ENCODE measurements at places on chromosomes 1 and 21.

DNA sequence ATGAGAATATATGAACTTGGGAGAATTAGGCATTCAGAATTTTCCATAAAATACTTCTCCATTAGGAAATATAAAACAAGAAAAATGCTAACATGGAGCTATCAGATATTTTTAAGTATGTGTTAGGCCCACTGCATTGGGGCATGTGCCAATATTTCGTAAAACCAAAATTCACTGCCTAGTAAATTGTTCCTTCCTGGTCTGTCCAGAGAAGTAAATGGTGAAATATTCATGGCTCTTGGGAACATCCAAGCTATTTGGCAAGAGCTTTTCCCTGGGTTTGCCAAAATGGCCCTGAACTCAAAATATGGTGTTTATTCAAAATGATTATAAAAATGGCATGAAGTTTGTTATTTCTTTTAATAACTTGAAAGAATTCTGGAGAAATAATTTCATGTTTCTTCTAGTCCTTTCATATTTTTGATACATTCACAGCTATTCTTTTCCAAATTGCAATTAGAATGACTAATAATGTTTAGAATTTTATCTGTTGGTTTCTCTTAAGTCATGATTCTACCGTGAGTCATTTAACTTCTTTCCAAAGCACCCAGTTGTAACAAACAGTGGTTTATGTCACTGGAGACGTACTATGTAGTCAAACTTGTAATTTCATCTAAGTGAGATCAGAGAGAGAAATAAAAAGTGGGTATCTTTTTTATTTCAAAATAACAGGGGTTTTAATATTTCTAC, 25.7 kb upstream of the SLC19A2 start:
- no peak for DNase-seq

- no peak for DNase-seq
Measured at GRCh38 chr1:2374252-2375155, 16.9 kb downstream of the MORN1 start.

DNA sequence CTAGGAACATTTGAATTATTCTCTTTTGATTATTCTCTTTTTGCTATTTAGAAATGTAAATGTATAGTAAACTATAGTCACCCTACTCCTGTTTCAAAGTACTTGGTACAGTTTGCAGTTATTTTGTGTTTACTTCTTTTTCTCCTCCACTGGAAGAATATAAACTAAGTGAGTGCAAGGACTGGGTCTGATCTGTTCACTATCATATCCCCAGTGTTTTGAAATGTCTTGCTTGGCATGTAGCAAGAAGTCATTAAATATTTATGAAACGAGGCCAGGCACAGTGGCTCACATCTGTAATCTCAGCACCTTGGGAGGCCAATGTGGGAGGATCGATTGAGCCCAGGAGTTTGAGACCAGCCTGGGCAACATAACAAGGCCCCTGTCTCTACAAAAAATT, 35.8 kb upstream of the PODN start:
- no peak for DNase-seq

DNA sequence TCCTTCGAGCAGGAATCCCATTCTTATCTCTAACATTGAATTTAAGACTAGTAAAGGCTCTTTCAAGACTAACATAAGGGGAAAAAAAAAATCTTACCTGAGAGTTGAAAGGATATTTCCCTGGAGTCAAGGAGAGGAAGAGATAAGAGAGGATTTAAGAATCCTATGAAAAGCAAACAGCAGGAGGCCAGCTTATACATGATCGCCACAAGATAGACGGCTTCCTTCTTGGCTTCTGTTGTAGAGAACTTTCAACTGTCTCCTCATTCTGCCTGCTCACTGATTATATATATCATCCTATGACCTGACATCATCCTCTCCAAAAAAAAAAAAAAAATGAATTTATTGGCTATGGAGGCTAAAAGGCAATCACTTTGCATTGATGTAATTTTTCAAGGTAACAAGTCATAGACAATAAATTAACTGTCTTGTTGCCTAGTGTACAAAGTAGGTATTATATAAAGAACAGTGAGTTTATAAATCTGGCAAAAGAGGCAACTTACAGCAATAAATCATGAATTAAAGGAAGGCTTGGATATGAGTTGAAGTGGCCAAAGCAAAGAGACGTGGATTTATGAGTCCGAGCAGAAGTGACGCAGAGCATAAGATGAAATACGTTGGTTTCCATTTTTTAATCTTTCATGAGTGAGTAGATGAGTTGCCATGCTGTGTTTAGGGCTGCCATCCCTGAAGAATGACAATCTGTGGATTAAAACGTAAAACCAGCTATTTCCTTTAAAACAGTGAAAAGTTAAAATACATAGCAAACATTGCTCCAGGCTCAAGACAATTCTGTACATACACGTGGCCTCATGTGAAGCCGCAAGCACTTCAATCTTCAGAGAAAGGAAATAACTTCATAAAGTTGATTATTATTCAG, at the start of gene UTS2:
Gene UTS2, minus strand, starts transcription at position 262 of the 880 bp plus-strand sequence. Its CDS starts 62 bp downstream, at position 200.
- no peak for DNase-seq

GRCh38 chr1:152673016-152673415, 2.1 kb upstream of the LCE2C start:
- DNase-seq: no peak

DNA sequence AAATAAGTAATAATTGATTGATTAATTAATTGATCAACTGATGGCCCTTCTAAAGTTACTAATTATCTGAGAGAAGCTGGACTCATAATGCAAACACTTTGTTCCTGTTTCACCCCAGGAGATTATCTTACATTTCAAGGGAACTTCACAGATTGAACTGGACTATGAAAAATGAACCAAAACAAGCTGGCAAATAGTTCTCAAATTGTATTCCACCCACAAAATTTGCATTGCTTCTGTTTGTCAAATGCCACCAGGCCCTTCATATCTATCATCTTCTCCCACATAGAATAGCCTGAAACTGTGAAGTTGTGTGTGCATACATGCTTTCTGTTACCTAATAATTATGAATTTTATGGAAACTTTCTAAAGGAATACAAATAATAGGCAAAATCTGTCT, 104.0 kb downstream of the ZNF281 start:
- no peak for DNase-seq

GRCh38 chr1:229860926-229861325, 206.1 kb upstream of the GALNT2 start:
- DNase-seq: no peak

DNA sequence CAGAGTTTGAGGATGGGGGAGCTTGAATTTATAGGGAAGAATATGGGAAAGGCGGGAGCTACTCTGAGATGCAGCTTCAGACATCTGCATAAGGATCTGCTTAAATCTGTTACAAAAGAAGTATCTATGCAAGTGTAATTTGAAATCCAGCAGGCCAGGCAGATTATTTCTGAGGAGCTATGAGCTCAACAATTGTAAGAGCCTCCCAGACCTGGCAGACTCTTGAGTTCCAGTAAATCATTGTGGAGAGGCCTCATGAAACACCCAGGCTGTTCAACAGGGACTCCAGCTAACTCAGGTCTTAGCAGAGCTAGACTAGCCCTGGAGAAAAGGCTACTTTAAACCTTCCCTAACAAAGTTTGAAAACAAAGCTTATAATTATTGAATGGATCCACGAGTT, 647.5 kb upstream of the CHRM3 start:
- no peak for DNase-seq

DNA sequence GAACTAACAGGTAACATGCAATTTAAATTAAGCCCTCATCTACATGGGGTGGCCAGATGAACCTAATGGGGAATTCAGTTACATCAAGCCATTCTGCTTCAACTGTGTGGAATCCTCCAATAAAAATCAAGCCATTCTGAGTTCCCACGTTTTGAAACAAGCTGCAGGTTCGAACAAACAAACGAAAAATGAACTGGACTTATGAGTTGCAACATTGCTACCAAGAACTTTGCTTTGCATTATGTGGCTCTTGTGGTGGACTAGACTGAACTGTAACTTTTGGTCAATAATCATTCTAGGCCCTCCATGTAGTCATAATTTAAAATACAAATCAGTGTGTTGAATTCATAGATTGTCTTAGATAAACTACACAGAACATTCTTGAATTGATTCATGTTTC, 517.2 kb downstream of the PTBP2 start:
- DNase-seq: no peak

- DNase-seq: no peak
Measured at GRCh38 chr1:214958486-214958885, 124.1 kb upstream of the KCNK2 start.

DNA sequence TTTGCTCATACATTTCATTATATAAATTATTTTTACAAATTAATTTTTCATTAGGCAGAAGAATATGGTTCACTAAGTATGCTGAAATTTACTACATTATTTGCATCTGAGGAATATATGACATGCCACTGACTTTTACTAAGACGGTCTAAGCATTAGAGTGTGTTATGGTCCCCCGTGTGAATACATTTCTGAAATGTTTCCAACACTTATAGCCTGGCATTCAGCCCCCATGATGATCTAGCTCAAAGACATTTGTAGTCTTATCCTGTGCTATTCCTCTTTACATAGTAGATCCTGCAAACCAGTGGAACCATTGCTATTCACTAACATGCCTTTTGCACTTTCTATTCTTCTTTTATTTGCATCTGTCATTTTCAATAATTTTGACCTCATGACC, 1878.0 kb downstream of the MRPL39 start:
- DNase-seq: no peak

DNA sequence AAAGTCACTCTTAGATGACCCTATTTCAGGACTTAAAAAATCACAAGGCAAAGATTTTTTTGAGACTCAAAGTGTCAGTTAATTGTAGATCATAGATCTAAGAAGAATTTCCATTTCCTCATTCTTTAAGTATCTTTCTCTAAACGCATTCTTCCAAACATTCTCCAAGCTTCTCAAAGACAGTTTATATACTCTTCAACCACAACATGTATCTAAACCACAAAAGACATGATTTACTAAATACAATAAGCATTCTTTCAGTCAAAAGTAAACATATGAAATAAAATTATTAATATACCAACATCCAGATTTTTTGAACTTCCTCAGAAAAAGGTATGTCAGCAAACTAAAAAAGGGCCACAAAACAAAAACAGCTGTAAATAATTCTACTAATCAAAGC, 24.4 kb downstream of the RC3H1 start:
- DNase-seq: no peak

DNA sequence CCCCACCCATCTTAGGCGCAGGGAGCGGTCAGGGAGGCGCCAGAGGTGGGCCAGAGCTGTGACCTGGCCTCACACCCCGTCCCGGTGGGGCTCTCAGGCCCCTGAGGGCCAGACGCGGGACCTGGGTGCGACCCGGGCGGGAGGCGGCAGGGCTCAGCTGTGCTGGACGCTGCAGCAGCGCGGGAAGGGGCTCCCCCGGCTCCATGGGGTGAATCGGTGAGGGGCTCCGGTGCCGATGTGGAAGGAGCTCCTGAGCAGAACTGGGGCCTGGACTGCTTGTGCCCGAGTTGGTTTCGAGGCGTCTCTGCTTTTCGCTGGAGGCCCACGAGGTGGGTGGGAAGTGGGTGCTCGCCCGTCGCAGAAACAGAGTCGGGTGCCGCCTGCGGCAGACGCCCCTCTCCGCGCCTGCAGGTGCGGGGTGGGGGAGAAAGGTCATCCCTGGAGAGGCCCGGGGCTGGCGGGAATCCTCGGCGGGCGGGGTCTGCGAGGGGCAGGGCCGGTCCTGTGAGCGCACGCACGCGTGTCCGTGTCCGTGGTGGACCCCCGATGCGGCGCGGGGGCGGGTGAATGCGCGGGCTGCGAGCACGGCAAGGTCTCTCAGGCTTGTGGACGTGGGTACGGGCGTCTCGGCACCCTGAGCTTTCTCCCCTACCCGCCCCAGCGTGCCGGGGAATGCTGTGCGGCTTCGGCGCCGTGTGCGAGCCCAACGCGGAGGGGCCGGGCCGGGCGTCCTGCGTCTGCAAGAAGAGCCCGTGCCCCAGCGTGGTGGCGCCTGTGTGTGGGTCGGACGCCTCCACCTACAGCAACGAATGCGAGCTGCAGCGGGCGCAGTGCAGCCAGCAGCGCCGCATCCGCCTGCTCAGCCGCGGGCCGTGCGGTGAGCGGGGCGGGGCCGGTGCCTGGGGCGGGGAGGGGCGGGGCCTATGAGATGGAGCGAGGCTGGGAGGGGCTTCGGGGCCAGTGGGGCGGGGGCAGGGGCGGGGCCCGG, 20.4 kb downstream of the AGRN start:
- DNase-seq: peak; percentile 52

DNA sequence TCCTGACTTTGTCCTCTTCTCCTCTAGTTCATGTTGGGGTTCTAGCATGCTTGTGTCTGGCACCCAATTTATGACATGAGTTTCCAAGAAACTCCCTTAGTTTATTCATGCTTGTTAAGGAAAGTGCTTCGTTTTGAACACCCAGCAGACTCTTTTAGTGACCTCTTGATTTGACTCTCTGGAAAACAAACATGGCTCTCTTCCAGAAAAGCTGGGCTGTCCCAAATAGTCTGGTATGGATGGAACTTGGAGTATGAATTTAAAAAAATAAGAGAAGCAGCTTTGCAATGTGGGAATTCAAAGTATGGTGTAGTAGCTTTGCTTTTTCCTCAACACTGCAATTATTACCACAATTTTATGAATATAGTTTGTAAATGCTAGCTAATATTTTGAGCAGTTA, 143.4 kb upstream of the C8B start:
- no peak for DNase-seq

- DNase-seq: no peak
Measured at GRCh38 chr1:186202271-186202764, 172.7 kb downstream of the TPR start.

DNA sequence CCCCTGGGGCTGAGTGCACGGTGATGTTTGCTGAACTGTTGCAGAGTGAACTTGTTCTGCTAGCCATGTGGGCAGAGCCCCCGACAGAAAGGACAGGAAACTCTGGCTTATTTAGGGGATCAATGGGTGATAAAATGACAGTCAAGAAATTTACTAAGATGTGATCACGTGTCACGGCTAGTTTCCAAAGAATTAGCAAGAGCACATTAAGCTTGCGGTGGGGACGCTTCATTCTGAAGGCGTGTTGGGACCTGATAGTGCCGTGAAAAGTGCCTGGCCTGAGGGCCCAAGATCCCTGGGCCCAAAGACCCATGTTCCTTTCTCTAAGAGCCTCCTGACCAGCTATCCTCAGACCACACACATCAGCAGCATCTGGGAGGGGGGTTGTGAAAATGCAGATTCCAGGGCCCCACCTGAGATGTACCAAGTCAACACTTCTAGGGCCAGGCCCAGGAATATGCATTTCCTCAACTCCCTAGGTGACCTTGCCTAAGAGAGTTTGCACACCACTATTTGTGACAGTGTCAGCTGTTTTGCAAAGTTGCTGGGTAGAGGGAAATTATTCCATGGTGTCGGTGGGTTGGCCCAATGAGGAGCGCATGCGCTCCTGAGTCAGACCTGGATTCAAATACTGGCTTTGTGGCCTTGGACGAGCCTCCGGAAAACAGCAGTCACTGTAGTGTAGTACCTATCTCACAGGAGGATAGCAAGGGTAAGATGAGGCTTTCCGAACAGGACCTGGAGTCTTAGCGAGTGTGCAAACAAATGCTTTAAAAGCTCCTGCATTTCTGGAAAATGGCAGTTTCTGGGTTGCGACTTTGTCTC, 77.5 kb downstream of the SPSB1 start:
- no peak for DNase-seq

DNA sequence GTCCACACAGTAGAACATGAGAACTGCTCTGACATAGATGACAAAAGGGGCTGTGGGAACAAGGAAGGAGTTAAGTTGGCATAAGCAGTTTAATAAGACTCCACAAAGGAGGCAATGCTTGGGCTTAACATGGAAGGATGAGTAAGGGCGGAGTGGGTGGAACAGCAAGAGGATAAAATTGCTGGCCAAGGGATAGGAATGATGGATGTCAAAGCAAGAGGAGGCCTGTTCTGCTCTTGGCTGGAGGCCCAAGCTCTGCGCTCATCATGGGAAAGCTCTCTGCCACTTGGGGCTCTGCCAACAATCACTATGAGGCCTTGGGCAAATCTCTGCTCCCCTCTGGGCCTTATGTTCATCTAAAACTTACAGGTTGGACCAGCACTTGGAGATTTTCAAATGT, 98.3 kb upstream of the CAMK1G start:
- no peak for DNase-seq
